ENCODE measurements at places on chromosomes 11 and 22. TPM values are rescaled to one million over a fixed set of nuclear protein-coding genes. Genes with fewer than 3 reads are reported as not detected.

IGLL5 gene
- not detected for total RNA-seq

SCGB1C1 gene
- total RNA-seq: not detected

SGSM1 gene
- total RNA-seq: 2.1 TPM

NLRP14 gene
- 0.40 TPM for total RNA-seq

E2F8 gene
- 10.5 TPM for total RNA-seq

MYH9 gene
- total RNA-seq: 288 TPM

TOM1 gene
- total RNA-seq: 24.4 TPM

DNA sequence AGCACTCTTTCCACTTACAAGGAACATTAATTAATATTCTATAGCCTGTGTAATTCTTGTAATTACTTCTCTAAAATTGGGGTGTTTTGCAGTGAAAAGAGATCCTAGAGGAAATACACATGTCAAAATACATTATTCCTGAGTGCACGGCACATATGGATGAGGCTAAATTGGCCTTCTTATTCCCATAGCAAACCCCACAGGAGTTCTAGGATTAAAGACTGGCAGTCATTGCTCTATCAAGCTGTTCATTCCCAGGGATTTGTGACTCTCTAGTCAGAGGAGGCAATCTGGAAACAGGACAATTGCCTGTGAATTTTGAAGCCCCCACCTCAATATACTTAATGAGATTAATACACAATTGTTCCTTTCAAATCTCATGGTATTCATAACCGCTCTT, 145.9 kb upstream of the OPCML start:
- H3K27me3 ChIP-seq: no peaks in the 10 kb centered on the region
- no peak for DNase-seq
- no peak overlapping the region for H3K27ac ChIP-seq
- no peak overlapping the region for H3K4me3 ChIP-seq

DNA sequence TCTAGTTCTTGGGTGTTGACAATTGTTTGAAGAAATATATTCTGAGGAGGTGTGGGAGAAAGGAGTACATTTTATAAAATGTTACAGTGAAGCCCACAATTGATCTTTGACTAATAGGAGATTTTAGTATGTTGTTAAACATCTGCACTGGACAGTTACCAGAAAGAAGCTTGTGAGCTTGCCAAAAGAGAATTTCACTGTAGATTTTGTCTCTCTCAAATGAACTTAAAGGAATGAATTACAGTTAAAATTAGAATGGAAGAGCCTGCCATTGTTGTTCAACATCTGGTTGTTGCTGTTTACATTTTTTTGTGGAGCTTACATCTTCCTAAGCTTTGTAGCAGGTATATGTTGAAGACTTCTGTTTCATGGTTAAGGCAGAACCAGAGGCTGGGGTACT, 620.5 kb upstream of the CCDC179 start:
- peaks cover 14% of the 10 kb centered on the region for H3K4me1 ChIP-seq
- no peak for DNase-seq
- H3K4me3 ChIP-seq: no peak overlapping the region
- H3K27me3 ChIP-seq: no peaks in the 10 kb centered on the region

DNA sequence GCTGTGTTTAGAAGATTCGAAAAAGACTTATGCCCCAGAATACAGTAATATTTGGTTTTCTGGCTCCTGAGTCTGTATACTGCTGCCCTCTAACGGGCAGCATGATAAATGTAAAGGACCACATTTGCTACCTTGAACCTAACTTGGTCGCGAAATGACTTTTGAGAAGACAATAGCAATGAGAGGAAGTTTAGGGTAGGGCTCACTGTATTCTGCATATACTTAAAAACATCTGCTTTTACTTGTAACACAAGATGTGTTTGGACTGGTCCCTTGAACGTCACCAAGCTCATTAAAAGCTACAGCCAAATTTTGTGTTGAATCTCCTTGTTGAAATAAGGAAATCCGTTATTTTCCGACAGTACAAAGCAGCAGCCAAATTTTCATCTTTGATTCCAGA, 309.1 kb downstream of the SWAP70 start:
- H3K27me3 ChIP-seq: no peaks in the 10 kb centered on the region
- H3K27ac ChIP-seq: no peak overlapping the region
- no peak overlapping the region for H3K4me3 ChIP-seq
- H3K4me1 ChIP-seq: no peaks in the 10 kb centered on the region
- peaks cover 4% of the 10 kb centered on the region for H3K36me3 ChIP-seq

DNA sequence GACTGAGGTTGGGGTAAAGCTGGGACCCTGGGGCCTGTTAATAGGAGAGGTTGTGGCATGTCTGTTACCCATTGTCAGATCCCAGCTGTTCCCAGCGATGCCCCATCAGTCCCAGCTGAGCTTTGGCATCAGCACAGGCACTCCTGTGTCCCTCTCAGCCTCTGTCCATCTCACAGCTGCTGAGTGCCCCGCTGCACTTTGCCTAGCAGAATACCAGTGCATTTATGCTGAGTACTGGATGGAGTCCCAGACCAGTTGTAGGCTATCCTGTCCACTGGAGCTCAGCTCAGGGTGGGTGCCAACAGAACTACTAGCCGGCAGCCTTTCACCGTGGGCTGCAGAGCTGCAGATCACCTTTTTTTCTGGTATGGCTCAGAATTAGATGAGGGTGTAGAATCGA, 9.9 kb downstream of the FXYD6 start:
- H3K36me3 ChIP-seq: no peaks in the 10 kb centered on the region
- H3K27ac ChIP-seq: no peak overlapping the region
- peaks cover 11% of the 10 kb centered on the region for H3K4me1 ChIP-seq
- no peak for DNase-seq
- H3K4me3 ChIP-seq: no peak overlapping the region
- no peaks in the 10 kb centered on the region for H3K27me3 ChIP-seq

DNA sequence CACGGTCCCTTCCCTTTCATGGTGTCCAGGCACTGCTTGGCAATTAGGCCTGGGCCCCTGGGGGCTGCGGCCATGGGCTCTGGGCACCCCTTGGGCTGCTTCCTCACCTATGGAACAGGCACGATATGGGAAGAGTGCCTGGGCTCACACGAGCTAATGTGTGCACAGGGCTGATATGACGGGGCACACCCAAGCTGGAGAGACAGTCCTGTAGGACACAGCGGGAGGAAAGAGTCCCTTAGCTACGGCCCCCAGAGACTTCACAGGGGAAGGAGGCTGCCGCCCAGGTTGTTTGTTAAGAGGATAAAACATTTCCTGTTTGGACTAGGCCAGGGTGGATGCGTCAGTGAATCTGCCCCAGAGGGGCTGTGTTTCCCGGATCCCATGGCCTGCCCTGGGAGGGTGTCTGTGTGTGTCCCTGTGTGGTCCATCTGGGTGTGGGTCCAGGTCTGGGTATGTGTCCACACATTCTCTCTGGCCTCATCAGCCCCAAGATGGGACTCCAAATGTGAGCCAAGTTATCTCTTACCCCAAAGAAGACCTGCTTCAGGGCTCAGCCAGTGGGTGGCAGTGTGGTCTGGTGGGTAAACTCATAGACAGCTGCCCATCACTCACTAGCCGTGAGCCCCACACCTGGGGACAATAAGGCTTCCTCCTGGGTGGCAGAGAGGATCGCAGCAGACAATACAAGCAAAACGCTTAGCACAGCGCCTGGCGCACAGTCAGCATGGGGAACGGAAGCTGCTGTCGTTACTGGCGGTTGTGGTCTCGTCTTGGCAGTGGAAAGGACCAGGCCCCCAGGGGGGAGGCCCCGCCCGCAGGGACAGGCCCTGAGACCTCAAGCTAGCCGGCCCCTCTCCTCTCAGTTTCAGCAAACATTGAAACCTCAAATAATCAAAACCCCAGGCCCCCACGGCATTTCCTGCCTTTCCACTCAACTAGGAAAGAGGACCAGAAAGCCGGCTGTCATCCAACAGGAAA, 3.2 kb upstream of the EMID1 start:
- H3K4me1 ChIP-seq: peaks cover 9% of the 10 kb centered on the region
- DNase-seq: peak; percentile 86
- no peak overlapping the region for H3K4me3 ChIP-seq
- no peaks in the 10 kb centered on the region for H3K27me3 ChIP-seq

DNA sequence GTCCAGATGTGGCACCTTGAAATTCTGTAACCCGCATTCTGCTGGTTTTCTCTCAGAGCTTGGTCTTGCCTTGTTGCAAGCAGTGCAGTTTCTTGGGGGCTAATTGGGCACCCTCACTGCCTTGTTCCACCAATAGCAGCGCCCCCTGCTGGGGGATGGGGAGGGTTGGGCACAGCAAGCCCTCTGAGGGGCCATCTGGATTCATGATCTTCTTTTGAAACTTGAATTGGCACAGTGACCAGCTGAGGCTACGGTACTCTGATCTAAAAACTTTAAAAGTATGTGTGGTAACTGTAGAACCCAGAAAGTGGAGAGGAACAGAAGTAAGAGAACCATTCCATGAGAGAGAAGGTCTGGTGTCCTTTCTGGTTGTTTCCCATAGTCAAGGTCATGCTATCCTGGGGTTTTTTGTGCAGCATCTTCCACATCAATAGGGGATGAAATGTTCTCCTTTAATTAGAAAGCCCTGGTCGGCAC, 64.2 kb downstream of the MED15 start:
- peak; percentile 84 for DNase-seq
- no peak overlapping the region for H3K4me3 ChIP-seq
- no peaks in the 10 kb centered on the region for H3K4me1 ChIP-seq
- no peaks in the 10 kb centered on the region for H3K27me3 ChIP-seq

DNA sequence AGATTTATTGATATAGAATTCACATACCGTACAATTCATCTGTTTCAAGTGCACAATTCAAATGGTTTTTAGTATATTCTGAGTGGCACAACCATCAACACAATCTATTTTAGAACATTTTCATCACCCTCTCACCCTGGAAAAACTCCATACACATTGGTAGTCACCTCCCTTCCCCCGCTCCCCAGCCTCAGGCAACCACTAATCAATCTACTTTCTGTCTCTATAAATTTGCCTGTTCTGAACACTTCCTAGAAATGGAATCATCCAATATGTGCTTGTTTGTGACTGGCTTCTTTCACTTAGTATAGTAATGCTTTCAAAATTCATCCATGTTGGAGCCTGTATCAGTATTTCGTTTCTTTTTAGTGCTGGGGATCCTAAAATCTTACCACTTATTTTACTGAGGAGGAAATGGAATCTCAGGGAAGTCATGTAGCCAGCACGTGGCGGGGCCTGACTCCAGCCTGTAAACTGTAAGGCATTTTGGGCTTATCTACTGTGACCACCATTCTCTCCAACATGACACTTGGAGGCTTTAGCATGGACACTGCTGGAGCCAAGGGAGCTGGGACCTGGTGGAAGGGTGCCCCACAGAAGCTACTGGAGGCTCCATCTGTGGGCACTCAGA, 905 bp upstream of the UCP3 start:
- no peaks in the 10 kb centered on the region for H3K36me3 ChIP-seq
- no peak for DNase-seq
- H3K4me3 ChIP-seq: no peak overlapping the region
- no peak overlapping the region for H3K27ac ChIP-seq
- H3K4me1 ChIP-seq: no peaks in the 10 kb centered on the region

DNA sequence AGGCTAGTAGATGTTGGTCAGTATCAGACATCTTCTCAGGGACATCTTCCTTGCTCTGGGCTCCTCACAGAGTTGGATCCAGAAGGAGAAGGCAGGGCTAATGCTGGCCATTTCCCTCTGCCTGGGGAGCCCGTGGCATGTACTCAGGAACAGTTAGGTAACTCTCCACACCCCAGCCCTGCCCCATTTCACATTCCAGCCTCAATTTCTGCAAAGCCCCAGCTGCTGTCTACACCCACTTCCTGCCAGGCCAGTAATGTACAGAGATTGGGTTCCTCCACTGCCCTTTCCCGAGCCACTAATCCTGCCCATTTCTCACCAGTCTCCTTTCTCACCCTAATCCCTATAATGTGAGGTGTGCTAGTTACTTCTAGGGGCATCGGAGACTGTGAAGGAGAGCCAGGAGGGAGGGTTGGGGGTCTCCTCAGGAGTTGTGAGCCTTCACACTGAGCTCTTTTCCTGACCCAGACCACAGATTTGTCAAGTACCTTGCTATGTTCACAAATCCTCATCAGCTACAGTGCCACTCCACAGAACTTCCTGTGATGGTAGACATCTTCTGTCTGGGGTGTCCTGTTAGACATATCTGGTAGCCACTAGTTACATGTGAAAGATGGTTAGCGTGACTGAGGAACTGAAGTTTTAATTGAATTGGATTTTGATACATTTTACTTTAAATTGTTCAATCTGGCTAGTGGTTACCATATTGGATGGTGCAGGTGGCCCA, 1.3 kb upstream of the SEC14L3 start:
- no peak overlapping the region for H3K4me3 ChIP-seq
- H3K36me3 ChIP-seq: no peaks in the 10 kb centered on the region
- H3K27me3 ChIP-seq: peaks cover 6% of the 10 kb centered on the region
- no peak overlapping the region for H3K27ac ChIP-seq
- DNase-seq: no peak

DNA sequence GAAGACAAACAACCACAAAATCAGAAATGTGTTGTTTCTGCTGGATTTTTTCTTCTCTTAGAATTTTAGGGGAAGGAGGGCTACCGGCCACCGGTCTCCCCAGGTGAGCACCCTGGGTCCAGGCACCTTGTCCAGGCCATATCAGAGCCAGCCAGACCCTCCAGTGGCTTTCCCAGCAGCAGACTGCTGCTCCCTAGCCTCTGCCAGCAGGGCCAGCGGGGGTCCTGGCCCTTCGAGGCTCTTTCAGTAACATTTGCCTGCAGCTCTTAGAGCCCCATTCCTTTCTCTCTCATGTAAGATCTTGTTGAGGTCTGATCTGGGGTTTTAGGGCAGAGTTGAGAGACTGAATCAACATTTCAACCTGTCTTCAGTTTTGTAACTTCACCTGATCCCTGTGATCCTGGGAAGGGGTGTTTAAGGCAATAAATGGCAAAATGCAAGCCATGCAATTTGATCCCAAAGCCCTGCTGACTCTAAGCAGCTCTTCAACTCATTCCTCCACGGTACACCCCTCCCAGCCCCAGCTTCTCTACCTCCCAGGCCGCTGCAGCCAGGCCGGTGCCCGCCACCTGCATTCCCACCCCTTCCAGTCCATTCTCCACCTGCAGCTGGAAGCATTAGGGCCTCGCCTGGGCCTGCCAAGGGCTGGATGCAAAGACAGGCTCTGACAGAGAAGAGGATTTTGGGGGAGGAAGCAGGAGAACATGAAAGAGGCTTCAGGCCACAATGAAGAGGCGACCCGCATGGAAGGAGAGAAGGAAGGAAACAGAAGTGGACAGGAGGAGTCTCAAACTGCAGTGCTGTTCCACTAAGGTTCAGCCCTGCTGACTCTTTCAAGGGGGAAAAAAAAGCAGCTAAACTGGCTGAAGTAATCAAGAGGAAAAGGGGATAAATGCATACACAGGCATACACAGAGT, 113.0 kb upstream of the FGF3 start:
- no peaks in the 10 kb centered on the region for H3K36me3 ChIP-seq
- peak; percentile 69 for DNase-seq
- H3K4me1 ChIP-seq: peaks cover 6% of the 10 kb centered on the region
- no peaks in the 10 kb centered on the region for H3K27me3 ChIP-seq

- peaks cover 2% of the 10 kb centered on the region for H3K4me1 ChIP-seq
- H3K27ac ChIP-seq: no peak overlapping the region
- H3K36me3 ChIP-seq: no peaks in the 10 kb centered on the region
- H3K4me3 ChIP-seq: no peak overlapping the region
Measured at GRCh38 chr11:14110629-14111028, 148.1 kb downstream of the SPON1 start.
